NCI-H1092 (cell line): ENCODE measurements at places on chromosomes 6 and 20.

- DNase-seq = no peak
These were observed 30.2 kb upstream of the MRPS18A start for GRCh38 chr6:43717822-43718221.

GRCh38 chr20:56764671-56765070 lies 135.6 kb downstream of the TFAP2C start:
- DNase-seq = no peak

DNA sequence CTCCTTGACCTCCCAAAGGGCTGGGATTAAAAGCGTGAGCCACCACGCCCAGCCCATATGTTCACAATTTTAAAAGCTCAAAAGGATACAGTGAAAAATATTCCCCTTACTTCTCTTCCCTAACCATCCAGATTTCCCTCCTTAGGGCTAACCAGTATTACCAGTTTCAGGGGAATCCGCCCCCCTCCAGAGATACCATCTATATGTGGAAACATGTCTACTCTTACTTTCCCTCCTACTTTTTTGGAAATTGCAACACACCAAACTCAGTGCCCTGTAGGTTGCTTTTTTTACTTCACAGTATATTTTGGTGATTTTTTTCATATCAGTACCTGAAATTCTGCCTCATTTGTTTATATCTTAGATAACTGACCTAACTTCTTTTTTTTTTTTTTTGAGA lies 6.9 kb upstream of the RPL10A start:
- no peak for DNase-seq

GRCh38 chr6:20158676-20159075 lies 53.6 kb downstream of the MBOAT1 start:
- DNase-seq = no peak

DNA sequence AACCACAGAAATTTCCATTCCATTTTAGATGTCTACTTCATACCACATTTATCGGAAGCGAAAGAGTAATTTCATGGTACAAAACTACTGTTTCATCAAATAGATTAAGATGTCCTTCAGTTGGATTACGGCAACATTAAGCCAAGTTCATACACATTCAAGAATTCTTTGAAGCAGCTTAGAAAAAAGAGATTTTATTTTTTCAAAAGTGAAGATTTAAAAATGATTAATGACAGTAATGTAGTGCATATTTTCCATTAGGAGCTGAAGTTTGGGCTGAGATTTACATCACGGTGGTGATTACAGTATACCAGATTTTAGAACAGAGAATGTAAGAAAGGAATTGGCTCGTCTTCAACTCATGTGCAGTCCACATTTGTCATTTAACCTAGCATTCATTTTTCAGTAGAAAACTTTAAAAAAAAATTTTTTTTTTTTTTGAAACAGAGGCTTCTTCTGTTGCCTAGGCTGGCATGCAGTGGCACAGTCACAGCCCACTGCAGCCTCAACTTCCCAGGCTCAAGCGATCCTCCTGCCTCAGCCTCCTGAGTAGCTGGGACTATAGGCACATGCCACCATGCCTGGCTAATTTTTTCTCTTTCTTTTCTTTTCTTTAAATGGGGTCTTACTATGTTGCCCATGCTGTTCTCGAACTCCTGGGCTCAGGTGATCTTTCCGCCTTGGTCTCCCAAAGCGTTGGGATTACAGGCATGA lies 1.9 kb downstream of the SYNJ2 start:
- DNase-seq = no peak

- DNase-seq = no peak
These were observed 14.8 kb upstream of the EXOC2 start for GRCh38 chr6:707576-708236.
